ENCODE measurements at places on chromosomes 16 and 17.

DNA sequence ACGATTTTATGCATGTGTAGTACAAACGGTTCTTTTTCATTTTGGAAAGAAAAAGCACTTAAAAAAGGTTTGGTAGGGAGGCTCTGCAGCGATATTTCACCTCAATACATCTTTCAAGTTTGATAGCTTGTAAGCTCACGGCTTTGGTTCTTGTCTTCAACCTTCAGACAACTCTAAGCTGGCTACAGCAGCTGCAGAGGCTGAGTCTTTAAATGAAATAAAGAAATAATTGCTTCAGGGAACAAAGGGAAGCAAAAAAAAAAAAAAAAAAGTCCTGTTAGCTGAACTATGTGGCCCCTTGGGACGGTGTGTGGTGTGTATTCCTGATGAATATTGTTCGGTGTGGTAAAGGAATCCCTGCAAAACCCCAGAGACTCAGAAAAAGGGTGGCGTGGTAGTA lies 265.1 kb downstream of the NTN1 start:
- DNase-seq = no peak

GRCh38 chr17:82863383-82863940 lies 23.6 kb upstream of the ZNF750 start:
- no peak for DNase-seq

DNA sequence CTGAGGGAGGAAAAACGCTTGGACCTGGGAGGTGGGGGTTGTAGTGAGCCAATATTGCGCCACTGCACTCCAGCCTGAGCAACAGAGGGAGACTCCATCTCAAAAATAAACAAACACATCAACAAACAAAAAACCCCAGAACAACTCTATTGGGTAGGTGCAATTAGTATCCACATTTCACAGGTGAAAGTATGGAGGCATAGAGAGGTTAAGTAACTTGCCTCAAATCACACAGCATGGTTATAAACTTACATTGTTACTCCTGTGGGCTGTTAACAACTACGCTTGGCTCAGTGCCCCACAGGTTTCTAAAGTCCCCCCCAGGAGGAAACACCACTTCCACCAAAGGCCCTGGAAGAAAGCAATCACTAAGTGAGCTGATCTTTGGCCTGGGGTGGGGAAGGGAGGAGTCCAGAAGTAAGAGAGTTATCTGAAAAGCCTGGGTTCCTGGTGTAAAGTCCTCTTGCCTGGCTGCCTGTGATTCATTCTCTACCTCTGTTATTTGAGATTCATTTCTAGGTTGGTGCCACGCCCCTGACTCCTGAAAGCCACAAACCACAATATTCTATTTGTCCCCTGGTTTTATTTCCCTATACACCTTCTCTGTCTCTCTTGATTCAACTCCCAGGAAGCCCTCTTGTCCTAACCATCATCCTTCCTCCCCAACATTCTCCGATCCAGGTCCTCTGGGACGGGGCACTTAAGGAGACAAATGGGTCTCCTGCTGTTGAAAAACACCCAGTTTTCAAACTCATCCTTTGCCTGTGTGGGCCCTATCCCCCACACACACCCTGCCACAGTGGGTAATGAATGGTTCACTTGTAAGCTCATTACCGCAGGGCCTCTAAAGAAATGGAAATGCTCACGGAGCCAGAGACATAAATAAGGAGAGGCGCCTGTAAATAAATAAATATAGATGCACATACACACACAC lies 195.4 kb downstream of the XYLT1 start:
- DNase-seq = peak; percentile 83

GRCh38 chr17:62880120-62880519 lies 72.0 kb upstream of the MARCHF10 start:
- DNase-seq = no peak

DNA sequence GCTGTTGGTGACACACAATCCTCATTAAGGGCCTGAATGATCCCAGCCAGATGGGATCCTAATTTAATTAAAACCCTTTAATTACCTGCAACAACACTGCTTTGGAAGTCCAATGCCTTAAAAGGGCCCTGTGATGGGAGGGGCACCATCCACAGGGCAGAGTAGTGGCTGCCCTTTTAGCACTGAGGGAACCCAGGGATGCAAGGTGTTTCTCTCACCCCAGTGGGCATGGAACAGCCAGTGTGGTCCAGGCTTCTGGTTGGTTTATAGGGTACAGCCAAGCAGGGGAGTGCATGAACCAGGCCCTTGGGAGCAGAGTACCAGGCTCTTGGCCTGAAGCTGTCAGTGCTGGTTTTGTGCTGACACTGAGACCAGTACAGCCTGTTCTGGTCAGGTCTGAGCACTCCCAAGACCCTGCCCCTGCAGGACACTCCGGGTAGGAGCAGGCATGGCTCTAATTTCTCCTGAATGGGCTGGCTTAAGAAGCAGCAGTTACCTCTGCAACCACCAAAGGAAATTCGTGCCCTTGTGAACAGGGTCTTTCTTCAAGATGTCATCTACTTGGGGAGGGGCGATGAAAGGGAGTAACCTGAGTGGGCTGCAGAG lies 9.9 kb downstream of the NXPH3 start:
- peak; percentile 53 for DNase-seq

- no peak for DNase-seq
Measured at GRCh38 chr16:54006693-54007092, 279.9 kb downstream of the IRX3 start.

DNA sequence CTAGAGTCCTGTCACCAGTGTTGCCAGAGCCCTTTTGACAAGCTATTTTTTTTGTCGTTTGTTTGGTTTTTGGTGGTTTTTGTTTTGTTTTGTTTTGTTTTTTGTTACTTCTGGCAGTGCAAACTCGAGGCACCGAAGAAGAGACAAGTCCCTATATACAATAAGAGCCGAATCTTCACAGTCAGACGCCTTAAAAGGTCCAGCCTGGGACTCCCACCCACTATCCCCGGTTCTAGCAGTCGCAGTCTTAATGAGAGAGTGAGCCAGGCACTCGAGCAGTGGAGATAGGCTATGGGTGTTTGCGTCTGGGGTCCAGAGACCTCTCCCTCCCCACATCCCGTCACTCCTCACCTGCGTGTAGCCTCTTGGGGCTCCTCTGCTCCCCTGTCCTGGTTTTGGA lies 1.9 kb downstream of the OR1F1 start:
- no peak for DNase-seq

DNA sequence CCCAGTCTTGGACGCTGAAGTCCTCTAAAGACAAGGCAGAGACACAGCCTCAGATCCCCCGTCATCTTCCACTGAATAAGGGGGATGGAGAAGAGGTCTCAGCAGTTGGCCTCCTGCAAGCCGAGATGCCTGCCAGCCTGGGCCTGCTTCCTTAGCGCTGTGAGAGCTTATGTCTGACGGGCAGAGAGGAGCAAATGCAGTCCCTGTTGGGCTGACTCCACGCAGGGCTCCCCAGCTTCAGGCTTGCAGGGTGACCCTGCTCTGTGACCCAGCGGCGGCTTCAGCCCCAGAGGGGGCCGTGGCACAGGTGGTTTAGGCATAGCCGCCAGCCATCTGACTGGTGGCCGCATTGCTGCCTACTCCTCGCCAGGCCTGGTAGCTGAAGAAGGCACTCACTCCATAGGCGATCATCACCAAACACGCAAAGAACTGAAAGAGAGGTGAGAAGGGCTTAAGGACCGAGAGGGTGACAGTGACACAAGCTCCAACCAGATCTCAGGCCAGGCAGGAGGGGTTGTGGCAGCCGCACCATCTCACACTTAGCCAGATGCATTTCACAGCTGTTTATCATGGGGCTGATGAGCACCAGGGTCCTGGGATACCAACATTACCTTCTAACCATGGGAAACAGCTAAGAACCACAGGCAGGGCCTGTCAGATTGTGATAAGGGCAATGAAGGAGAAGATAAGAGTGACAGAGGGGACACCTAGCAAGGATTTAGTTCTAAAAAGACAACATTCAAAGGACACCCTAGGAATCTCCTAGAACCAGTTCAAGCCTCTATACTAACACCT lies 11.7 kb downstream of the ARL2BP start:
- no peak for DNase-seq

DNA sequence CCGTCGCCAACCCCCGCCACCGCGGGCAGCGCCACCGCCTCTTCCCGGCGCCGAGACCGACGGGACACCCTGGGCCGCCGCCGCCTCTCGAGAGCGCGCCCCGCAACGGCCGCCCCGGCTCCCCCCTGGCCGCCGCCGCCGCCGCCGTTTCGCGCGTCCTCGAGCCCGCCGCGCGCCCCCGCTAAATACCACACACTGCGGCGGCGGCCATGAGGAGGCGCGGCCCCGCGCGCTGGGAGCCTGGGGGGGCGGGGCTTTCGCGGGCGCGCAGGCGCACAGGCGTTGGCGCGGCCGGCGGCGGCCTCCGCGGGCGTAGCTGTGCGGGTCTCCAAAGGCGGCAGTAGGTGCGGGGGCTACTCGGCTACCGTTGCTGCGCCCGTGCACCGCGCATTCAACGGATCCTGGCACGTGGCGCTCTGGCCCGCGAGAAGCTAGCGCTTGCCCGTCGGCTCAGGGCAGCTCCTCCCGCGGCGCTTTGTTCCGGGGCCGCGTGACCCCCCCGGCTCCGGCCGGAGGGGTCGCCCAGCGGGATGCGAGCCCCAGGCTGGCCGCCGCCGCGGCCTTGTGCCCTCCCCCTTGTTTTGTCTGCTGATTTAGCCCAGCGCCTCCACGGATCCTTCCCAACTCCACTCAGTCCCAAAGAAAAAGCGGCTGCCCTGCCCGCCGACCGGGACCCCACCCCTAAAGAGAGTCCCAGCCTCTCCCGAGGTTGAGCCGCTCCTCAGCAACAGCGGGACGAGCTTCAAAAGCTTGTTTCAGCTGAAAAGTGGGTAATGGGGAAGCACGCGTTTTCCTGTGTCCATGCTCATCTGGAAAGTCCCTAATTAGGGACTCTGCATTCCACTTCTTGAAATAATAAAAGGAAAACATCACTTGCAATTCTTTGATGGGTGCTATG lies at the start of gene SIAH1:
Gene SIAH1, minus strand, starts transcription at position 161 of the 898 bp plus-strand sequence. CDS start 22,985 bp downstream, outside the sequence.
- peak; percentile 95 for DNase-seq

DNA sequence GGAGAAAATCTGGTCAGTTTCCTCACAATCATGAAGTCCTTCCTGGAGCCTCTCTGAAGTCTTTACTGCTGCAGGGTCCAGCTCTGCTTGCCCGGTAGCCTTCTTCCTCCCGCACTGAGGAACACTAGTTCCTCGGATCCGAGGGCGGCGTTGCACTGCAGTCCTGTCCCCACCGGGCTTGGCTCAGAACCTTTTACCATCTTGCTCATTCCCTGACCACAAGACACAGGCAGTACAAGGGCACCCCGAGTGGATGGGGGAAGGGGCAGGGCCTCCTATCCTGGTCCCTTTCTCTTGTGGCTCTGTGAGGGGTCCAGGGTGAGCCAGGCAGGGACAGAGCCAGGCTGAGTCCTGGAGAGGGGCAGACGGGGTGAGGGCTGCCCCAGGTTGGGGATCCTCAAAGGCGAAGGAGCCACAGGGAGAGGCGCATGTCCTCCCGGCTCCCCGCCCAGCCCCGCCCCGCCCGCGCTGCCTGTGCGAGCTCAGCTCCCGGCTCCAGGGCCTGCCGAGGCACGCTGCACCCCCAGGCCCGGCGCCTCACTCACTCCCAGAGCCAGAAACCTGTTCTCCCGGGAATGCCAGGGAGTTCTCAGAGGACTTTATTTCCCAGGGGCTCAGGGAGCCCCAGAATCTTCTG lies 1.5 kb downstream of the FOXN1 start:
- DNase-seq = no peak

GRCh38 chr17:18235743-18236256 lies 10.4 kb downstream of the LLGL1 start:
- peak; percentile 24 for DNase-seq

DNA sequence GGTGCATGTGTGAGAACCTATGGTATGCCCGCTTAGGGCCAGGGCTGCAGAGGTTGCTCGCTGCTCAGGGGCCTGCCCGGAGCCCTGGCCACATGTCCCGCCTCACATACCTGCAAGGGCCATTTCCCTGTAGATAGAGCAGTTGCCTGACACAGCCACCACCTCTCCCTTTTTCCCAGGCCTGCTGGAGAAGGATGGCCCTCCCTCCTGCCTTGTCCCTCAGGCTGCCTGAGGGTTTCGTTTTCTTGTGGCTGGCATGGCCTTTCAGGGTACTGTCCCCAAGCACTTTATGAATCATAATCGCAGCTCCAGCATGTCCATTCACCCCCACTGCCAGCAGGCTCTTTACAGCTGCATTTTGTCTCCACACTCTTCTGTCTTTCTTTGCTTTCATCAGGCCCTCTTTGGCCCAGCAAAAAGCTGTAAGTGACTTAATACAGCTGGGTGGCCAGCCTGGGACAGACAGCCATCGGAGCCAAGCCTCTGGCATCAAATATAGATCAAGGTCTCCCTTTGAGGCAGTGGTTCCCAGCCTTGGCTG lies 65.7 kb downstream of the MPRIP start:
- peak; percentile 17 for DNase-seq
